Inflammatory macrophage (primary cell): ENCODE measurements at places on chromosomes 7 and 10.

- DNase-seq, result no peak
These were observed 1645.1 kb downstream of the REEP3 start for GRCh38 chr10:65166272-65166671.

GRCh38 chr10:36559412-36560400 lies 565.7 kb upstream of the ANKRD30A start:
- DNase-seq, result no peak

- no peak for DNase-seq
These were observed 948 bp downstream of the TMEM229A start for GRCh38 chr7:124031919-124032318.

DNA sequence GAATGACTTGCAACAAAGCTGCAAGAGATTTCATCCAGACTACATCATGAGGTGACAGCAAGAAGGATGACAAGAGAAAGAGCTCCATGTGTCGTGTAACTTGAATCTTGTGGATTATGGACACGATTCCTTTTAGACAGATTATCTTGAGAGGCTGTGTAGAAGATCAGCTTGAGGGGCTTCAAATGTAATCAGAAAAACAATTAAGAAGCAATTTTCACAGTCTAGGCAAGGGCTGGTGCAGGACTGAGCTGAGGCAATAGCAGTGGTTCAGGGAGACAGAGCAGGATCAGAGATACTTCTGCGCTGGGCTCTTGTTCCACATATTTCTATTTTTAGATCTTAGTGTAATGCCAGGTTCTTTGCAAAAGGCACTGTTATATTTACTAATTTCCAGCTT lies 253.0 kb upstream of the COBL start:
- DNase-seq, result no peak

- DNase-seq, result no peak
These were observed 584.2 kb downstream of the AUTS2 start for GRCh38 chr7:70182521-70182920.

GRCh38 chr7:28165961-28166955 lies 14.3 kb downstream of the JAZF1 start:
- no peak for DNase-seq

GRCh38 chr10:69731698-69732097 lies 70.0 kb upstream of the COL13A1 start:
- no peak for DNase-seq

DNA sequence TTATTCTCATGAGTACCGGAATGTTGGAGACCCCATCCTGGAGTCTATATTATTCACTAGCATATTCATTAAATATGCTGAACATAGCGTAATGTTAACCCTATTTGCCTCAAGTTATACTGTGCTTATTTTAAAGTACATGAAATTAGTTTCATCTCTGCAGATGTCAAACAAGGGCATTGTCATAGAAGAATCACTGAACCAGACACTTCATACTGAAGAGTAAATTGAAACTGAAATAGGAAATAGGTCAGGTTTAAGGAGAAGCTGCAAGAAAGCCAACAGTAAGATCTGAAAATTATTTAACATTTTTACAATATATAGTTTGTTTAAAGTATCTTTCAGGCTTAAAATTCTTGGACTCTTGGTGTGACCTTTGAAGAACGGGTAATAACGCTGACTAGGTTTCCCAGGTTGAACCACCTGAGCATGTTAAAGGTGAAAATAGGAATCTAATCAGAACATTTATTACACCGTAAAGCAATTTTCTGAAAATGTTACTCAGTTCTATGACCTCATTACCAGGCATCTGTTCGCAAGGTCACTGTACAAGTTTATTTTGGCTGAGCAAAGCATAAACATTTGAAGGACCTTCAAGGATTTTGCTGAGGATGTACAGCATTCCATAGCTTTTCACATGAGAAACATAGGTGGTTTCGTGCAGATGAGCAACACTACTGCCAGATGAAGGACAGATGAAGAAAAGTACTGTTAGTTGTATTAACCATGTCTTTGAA lies 82.7 kb downstream of the REEP3 start:
- no peak for DNase-seq

- DNase-seq, result no peak
These were observed 59.4 kb downstream of the CUZD1 start for GRCh38 chr10:122786269-122786668.

- DNase-seq, result no peak
These were observed 20.2 kb upstream of the HPS1 start for GRCh38 chr10:98466861-98467505.

- no peak for DNase-seq
These were observed 212.1 kb upstream of the PPP1R3A start for GRCh38 chr7:114130866-114131265.

DNA sequence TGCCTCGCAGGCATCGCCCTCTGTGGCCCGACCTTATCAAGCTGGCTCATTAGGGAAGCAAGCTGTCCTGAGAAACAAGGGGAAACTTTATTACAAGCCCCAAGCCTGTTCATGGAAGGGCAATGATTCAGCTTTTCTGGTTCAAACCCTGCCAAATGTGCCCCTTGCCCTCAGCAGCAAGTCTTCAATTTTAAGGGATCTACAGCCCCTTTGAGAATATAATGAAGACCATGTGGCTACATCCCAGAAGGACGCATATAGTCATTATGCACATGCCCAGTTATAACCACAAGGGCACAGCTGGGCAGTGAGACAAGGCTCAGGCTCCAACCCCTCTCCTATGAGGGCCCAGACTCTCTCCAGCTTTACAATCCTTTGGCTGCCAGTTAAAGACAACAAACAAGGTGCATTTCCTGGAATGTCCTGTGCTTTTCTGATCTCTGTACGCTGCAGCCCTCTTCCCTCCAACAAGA lies 56.7 kb downstream of the DDC start:
- DNase-seq, result no peak

DNA sequence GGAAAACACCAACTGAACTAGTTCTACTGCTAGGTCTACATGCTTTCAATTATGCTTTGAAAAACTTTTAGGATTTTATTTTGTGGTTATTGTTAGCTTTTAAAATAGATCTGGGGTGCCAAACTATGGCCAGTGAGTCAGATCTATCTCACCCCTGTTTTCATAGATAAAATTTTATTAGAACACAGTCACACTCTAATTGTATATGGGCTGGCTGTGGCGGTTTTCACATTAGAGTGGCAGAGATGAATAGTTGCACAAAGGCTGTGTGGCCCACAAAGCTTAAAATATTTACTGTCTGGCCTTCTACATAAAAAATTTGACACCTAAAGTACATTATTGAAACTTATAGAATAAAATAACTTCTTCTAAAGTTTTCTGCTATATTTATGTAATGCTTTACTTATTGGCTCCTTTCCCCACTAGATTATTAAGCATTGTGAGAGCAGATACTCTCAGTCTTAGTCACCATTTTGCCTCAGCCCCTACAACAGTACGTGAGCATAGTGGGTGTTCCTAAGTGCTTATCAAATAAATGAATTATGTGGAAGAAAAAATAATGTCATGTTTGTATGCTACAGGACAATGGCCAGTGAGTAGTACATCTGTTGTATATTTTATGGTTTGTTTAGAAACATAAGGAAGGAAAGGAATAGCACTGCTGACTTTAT lies 5.4 kb upstream of the SUV39H2 start:
- no peak for DNase-seq

DNA sequence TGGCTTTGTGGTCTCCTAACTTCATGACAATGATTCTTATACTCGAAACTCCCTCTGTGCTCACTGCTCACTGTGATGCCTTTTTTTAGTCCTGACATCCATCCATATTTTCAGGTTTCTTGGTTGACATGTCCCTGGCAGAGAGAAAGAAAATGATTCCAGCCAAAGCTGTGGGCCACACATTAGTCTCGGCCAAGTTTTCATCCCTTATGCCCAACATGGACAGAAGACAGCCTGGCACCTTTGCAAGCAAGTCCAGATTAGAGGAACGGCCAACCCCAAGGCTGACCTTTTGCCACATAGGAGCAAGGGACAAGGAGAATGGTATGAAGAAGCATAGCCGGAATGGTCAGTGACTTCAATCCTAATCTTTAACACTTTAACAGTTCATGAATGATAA lies 8.7 kb upstream of the OPALIN start:
- DNase-seq, result no peak

DNA sequence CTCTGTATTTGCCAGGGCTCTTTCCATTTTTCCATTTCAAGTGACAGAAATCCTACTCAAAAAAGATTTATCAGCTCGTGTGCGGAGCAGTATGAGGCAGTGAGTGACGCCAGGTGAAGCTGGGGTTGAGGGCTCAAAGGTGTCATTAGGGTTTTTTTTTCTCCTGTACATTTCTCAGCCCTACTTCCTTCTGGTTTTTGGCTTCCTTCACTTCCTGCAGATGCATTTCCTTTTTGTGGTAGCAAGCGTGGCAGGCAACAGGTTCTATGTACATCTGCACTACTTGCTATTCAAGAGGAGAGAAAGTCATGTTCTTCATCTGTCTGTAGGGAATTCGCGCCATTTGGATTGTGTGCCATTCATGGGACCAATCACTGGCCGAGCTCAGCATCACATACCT lies 52.8 kb upstream of the AOAH start:
- DNase-seq, result no peak

- peak; percentile 23 for DNase-seq
These were observed 4.5 kb upstream of the HKDC1 start for GRCh38 chr10:69215405-69216171.

DNA sequence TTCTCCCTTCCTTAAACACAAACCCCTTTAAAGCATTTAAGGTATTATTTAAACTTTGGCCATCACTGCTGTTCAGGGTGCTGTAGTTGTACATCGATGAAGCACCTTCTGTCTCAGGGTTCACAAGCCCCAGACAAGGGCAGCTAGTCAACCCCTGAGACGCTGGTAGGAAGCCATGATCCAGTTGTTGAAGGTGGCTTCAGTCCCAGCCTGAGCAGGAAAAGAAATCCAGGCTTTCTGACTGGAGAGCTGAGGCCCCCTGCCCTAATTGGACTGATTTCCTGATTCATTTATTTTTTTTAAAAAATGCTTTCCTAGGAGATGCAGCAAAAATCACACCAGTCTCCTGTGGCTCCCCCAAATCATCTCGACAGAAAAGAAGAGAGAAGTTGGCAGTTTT lies 15.8 kb downstream of the CPA1 start:
- DNase-seq, result no peak

DNA sequence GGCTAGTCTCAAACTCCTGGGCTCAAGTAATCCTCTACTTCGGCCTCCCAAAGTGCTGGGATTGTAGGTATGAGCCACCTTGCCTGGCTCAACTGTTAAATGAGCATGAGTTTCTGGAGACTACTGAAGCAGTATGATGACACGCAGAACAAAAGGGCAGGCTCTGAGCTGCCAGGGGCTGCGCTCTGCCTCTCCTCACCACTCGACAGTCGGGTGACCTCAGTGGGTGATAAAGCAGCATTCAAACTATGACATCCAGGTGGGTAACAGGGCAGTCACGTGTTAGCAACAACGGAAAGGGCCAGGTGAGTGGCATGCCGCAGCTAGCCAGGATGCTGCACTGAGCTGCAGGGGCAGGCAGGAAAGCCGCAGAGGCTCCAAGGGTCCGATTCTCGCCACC lies 71.5 kb downstream of the CYTH3 start:
- DNase-seq, result no peak

DNA sequence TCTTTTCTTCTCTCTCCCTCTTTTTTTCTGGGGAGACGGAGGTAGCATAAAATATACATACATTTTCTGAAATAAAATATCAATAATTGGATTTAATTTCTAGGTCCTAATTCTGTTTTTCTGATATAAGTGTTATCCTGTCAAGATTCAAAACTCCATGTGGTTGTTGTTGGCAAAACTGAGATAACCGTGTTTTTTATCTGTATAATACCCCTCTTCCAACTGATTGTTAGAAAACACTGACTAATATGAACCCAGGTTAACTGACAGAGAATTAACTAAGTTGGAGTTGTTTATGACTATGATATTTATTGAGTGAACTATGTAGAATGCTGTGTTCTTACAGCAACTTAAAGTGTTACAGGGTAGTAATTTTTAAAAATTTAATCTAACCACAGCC lies 236.5 kb upstream of the KAT6B start:
- DNase-seq, result no peak

- DNase-seq, result no peak
These were observed 58.3 kb upstream of the KIF5B start for GRCh38 chr10:32114508-32114907.

GRCh38 chr7:158957921-158958491 lies 101.6 kb downstream of the DYNC2I1 start:
- no peak for DNase-seq

DNA sequence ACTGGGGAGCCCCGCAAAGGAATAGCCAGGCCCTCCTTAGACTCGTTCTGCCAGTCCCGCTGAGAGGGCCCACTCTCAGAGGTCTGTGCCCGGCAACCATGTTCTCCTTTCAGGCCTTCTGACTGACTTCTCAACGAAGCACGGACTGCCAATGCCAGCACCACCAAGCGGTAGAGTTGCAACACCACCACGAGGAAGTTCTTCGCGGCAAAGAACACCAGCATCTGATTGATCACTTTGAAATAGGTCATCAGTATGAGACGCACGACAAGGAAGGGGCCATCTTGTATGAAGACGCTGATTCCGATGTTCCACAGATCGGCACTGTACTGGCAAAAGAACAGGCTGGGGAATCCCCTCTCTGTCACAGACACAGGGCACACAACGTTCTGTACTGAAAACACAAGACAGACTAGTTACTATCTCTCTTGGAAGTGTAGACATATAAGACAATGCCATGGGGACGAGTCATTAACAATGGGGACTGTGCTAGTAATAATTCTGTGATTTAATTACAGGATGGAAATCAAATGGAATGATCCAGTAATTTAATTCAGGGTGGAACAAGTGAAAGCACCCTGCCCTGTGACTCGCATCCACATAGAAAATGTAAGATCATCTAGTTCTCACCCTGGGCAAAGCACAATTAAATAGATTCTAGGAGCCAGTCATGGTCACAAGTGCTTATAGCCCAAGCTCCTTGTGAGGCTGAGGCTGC lies 42.7 kb downstream of the TMEM26 start:
- no peak for DNase-seq

DNA sequence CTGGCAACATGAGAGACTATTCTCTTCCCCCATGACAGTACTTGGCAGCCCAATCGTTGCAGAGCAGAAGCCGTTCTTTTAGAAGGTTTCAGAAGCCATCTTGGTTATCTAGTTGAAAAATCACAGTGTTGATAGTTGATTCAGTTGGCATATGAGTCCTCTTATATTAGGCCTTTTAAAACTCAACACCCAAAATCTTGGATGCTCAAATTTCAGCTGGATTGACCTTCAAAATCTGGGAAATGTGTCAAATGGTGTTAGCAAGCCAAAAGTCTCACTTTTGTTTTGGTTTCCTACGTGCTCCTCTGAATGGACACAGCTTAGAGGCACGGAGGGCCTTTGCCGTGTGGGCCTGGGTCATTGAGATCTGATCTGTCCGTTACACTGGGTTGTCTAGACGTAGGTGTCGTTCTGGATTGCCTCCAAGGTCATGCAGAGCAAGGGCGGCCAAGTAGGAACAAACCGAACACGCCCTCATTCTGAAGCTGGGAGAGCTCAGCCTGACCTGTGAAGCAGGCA lies 59.3 kb upstream of the BMPER start:
- DNase-seq, result no peak
